ENCODE measurements at places on chromosomes 6 and 20.

DNA sequence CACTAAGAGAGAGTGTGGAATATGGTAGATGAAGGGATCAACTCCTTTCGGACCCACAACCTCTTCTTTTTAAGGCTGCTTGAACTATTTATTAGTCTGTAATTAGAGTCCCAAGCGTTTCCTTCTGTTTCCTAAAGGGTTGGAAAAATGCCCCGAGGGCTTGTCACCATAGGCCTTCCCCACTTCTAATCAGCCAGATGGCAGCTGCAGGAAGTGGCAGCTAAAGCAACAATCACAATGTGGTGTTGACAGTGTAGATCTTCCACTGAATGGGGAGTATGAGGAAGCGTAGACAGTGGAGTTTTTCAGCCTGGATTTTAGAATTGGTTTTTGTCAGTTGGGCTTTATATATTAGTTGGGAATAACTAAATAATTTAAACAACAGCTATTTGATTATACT is 40.6 kb downstream of the SLC35D3 start:
- no peak overlapping the region for H3K27ac ChIP-seq
- DNase-seq: no peak
- H3K4me3 ChIP-seq: no peak overlapping the region
- H3K4me1 ChIP-seq: no peaks in the 10 kb centered on the region
- H3K27me3 ChIP-seq: peaks cover 5% of the 10 kb centered on the region
- H3K36me3 ChIP-seq: no peaks in the 10 kb centered on the region

DNA sequence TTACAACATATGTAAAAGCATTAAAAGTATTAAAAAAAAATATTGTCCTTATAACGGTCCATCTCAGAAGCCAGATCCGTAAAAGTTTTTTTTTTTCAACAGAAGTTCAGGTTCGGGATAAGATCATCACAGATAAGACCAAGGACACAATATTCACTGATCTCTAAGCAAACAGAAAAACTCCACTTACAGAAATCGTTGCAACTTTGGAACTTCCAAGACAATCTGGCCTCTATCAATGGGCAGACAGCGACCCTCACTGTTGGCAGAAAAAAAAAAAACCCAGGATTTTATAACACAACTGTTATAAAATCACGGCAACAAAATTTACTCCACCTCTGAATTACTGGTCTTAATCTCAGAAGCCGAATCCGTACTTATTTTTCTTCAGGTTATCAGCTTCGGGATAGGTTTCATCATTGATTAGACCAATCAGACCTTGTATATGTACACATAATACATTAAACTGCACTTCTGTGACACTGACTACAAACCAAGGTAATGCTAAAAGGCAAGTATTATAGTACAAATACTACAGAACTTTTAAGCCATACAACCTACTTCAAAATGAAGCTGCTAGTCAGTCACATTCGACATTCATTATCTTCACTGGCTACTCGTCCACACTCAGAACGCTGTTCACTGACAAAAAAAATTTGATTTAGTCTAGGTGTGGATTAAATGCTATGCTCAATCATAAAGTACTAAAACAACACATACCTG is 34.7 kb upstream of the SYNCRIP start:
- peak overlapping the region; percentile 72 for H3K4me3 ChIP-seq
- H3K27me3 ChIP-seq: no peaks in the 10 kb centered on the region
- peak; percentile 37 for DNase-seq
- H3K4me1 ChIP-seq: peaks cover 20% of the 10 kb centered on the region
- peaks cover 30% of the 10 kb centered on the region for H3K36me3 ChIP-seq

GRCh38 chr6:170365593-170365992 is 59.0 kb downstream of the FAM120B start:
- DNase-seq: no peak
- H3K27me3 ChIP-seq: no peaks in the 10 kb centered on the region
- H3K4me3 ChIP-seq: no peak overlapping the region
- H3K4me1 ChIP-seq: no peaks in the 10 kb centered on the region
- peaks cover 53% of the 10 kb centered on the region for H3K36me3 ChIP-seq

DNA sequence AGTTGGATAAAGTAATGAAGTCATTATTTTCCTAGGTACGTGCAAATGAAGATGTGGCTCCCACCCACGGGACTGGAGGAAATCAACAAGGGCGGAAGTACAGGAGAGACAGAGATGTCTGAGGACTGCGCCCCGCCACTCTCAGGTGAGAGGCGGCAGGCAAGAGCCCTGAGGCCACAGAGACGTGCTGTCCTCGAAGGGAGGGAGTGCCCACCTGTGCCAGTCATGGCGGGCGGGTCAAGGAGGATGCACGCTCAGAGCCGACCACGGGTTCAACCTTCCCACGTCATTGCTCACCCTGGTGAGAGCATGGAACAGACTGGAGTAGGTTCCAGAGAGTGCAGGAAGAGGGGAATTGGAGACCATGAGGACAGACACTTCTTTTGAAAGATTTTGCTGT is 12.7 kb downstream of the CST8 start:
- H3K4me1 ChIP-seq: no peaks in the 10 kb centered on the region
- no peak for DNase-seq
- no peak overlapping the region for H3K27ac ChIP-seq
- no peak overlapping the region for H3K4me3 ChIP-seq
- H3K36me3 ChIP-seq: no peaks in the 10 kb centered on the region

DNA sequence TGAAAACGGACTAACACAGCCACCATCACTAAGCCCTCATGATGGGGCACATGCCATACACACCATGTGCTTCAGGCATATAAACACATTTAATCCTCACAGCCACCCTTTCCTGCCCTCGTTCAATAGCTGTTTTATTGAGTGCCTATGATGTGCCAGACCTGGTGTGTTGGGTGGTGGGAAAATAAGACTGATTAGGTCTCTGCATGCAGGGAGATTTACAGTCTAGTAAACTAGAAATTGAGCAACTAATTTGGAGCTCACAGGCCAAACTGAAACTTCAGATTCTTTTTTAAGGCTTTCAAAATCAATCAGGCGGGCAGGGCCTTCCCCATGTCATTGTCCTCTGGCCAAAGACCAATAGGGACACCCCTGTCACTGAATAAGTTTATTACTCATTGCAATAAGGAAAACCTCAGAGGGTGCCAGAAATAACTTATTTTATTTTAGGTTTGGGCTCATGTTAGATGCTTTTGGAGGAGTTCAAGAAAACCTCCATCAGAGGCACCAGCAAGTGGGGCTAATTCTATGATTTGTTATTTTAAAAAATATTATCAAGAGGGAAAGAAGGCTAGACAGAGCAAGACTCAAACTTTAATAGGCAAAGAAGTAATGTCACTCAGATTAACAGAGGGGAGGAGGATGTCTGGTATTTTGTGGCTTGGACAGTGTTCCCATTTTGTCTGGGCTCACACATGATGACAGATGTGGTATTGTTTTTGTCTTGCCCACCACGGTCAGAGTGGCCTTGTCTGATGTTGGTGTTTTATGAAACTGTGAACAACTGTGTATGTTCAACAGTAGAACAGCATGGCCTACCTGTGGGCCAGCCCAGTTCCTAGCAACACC is 12.0 kb downstream of the ZFP64 start:
- H3K4me3 ChIP-seq: no peak overlapping the region
- peaks cover 19% of the 10 kb centered on the region for H3K36me3 ChIP-seq
- DNase-seq: no peak

- DNase-seq: no peak
- H3K4me3 ChIP-seq: peak overlapping the region; percentile 82
- no peaks in the 10 kb centered on the region for H3K36me3 ChIP-seq
- peak overlapping the region; percentile 79 for H3K27ac ChIP-seq
- H3K27me3 ChIP-seq: no peaks in the 10 kb centered on the region
- peaks cover 15% of the 10 kb centered on the region for H3K4me1 ChIP-seq
These were observed 861 bp upstream of the RALGAPA2 start for GRCh38 chr20:20713244-20713765.

DNA sequence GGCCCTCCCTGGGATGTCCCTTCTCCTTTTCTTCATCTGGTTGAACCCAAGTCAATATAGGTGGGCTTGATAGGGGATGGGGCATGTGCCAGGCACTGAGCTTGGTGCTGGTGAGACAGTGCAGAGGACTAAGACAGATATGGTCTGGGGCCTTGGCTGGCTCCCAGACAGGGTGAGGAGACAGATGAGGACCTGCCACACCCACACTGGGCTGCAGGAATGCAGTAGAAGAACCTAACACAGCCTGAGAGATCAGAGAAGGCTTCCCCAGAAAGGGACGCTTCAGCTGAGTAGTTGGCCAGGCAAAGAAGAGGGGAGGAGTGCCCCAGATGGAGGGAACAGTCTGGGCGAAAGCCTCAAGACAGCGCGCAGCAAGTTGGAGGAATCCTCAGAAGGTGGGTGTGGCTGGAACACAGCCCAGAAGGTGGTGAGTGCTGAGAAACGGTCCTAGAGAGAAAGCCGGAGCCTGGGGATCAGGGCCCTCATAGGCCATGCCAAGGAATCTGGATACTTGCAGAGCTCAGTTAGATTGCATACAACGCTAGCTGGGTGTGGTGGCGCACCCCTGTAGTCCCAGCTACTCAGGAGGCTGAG is 26.4 kb downstream of the CD40 start:
- no peak overlapping the region for H3K27ac ChIP-seq
- H3K4me1 ChIP-seq: no peaks in the 10 kb centered on the region
- H3K36me3 ChIP-seq: no peaks in the 10 kb centered on the region
- H3K4me3 ChIP-seq: no peak overlapping the region
- peaks cover 6% of the 10 kb centered on the region for H3K27me3 ChIP-seq

DNA sequence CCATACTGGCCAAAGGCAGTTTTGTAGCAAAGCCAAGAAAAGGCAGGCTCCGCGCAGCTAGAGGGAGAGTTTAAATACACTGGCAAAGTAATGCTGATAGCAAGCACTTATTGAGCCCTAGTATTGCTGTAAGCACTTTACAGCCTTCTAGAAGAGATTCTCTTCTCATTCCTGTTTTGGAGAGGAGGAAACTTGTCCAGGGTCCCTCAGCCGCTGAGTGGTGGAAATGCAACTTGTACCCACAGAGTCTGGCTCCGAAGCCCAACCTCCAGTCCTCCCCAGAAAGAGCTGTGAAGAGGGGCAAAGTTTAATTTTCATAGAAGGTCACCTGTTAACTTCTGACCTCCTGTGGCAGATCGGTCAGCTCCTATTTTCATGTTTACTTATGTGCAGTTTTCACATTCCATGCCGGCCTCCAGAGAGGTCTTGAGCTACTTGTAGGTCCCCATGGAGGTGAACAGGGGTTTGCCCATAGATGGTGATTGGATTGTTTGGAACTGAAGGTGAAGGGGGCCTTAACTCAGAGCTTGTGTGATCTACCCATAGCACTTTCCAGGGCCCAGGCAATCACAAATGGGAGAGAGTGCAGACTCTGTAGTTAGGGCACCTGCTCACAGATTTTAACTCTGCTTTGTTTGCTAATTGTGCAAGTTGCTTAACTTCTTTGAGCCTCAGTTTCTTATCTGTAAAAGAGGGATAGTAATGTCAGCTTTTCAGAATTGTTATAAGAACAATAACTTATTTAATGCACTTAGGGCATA is 70.7 kb downstream of the LYRM2 start:
- DNase-seq: no peak
- no peak overlapping the region for H3K27ac ChIP-seq
- no peak overlapping the region for H3K4me3 ChIP-seq

Data from CD4-positive, alpha-beta T cell (primary cell).